ENCODE measurements at places on chromosomes 12 and 14.

GRCh38 chr12:52585066-52585465 lies 11.4 kb upstream of the KRT74 start:
- no peak overlapping the region for H3K4me3 ChIP-seq
- no peaks in the 10 kb centered on the region for H3K36me3 ChIP-seq
- H3K4me1 ChIP-seq: peaks cover 33% of the 10 kb centered on the region
- H3K27ac ChIP-seq: no peak overlapping the region

GRCh38 chr12:16881986-16882570 lies 276.1 kb upstream of the LMO3 start:
- no peaks in the 10 kb centered on the region for H3K27me3 ChIP-seq
- H3K4me3 ChIP-seq: no peak overlapping the region
- DNase-seq: no peak
- H3K36me3 ChIP-seq: no peaks in the 10 kb centered on the region

DNA sequence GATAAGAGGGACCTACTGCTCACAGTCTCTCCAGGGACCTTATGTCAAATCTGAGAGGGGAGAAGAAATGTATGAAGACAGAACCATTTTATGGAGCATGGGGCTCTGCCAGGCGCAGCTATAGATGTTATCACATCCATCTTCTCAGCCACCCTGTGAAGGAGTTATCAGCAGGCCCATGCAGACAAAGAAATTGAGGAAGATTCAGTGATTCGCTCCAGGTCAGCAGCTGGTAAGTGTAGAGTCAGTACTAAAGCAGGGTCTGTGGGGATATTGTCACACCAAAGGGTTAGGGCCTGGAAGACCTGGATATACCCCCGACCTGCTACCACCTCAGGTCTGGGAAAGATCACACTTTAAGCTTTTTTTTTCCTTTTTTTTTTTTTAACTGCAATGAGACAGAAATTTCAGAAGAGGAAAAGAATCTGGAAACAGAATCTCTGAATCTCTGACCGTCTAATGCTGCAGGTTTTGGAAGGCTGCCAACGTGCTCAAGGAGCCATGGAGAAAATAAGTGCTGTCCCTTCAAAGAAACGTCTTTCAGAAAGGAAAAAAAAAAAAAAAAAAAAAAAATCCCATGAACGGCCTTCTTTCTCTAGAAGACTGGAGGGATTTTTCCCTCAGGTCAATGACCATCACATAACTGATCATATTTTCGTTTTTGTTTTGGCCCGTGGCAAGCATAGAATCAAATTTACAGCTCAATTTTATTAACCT lies 73.3 kb upstream of the PLEKHG7 start:
- H3K4me3 ChIP-seq: no peak overlapping the region
- H3K36me3 ChIP-seq: no peaks in the 10 kb centered on the region
- no peak for DNase-seq
- no peak overlapping the region for H3K27ac ChIP-seq
- H3K27me3 ChIP-seq: no peaks in the 10 kb centered on the region

DNA sequence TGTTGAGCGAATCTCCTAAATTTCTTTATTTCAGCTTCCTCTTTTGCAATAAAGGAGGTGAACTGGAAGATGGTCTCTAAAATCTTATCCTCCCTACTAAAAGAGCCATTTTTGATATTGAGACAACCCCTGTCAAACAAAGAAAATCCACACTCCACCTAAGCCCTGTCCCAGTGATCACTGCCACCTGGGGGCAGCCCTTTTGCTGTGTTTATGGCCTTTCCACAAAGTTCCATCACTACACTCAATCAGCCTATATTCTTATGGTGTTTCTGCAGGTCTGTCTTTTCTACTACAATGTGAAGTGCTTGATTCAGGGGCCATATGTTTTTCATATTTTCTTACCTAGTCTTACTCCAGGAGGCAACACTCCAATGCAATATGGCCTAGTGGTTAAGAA lies 163.7 kb downstream of the BMP4 start:
- no peaks in the 10 kb centered on the region for H3K36me3 ChIP-seq
- H3K4me1 ChIP-seq: no peaks in the 10 kb centered on the region
- no peak overlapping the region for H3K4me3 ChIP-seq
- H3K27me3 ChIP-seq: peaks cover 4% of the 10 kb centered on the region
- DNase-seq: no peak
- no peak overlapping the region for H3K27ac ChIP-seq

- no peak overlapping the region for H3K4me3 ChIP-seq
- H3K27ac ChIP-seq: no peak overlapping the region
- H3K36me3 ChIP-seq: no peaks in the 10 kb centered on the region
- no peaks in the 10 kb centered on the region for H3K27me3 ChIP-seq
- no peaks in the 10 kb centered on the region for H3K4me1 ChIP-seq
Observed at GRCh38 chr12:125332900-125333299, 267.7 kb downstream of the AACS start.

DNA sequence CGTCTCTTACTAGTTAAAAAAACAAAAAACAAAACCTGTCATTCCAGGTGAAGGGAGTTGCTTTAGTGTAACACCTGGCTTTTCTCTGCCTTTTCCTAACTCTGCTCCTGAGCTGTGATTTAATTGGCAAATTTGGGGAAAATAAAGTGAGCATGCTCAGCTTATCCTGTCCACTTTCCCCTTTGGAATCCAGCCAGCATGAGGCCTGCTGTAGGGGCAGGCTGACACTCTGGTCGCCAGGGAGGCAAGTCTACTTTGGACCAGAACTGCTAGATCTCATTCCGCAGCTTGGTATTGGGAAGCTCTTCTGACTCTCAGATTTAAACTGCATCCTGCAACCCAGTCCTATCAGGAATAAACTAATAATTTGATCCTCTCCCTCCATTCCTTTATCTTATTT lies 30.1 kb downstream of the CDKN1B start:
- no peaks in the 10 kb centered on the region for H3K36me3 ChIP-seq
- H3K27ac ChIP-seq: no peak overlapping the region
- DNase-seq: no peak
- H3K4me3 ChIP-seq: no peak overlapping the region
- no peaks in the 10 kb centered on the region for H3K27me3 ChIP-seq

- H3K27ac ChIP-seq: no peak overlapping the region
- no peaks in the 10 kb centered on the region for H3K27me3 ChIP-seq
- H3K36me3 ChIP-seq: no peaks in the 10 kb centered on the region
- no peak overlapping the region for H3K4me3 ChIP-seq
- no peaks in the 10 kb centered on the region for H3K4me1 ChIP-seq
Observed at GRCh38 chr12:109185441-109185840, 69.1 kb downstream of the ACACB start.

DNA sequence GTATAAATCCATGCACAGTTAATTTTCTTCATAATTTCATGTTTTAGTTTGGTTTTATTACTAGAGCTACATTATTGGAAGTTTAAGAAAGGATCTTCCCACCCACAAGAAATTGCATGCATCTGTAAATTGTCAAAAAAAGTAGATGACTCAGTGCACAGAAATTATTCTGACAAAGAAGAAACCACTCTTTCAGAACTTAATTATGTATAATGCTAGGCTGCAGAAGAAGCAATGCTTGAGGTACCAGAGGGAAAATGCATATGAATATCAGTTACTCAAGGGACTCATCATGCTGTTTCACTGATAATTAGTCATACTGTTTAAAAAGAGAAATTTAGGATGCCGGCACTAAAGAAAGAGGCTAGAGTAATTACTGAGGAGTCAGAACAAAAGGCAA lies 147.0 kb downstream of the SLC16A7 start:
- no peak for DNase-seq
- H3K36me3 ChIP-seq: no peaks in the 10 kb centered on the region
- H3K27me3 ChIP-seq: no peaks in the 10 kb centered on the region

DNA sequence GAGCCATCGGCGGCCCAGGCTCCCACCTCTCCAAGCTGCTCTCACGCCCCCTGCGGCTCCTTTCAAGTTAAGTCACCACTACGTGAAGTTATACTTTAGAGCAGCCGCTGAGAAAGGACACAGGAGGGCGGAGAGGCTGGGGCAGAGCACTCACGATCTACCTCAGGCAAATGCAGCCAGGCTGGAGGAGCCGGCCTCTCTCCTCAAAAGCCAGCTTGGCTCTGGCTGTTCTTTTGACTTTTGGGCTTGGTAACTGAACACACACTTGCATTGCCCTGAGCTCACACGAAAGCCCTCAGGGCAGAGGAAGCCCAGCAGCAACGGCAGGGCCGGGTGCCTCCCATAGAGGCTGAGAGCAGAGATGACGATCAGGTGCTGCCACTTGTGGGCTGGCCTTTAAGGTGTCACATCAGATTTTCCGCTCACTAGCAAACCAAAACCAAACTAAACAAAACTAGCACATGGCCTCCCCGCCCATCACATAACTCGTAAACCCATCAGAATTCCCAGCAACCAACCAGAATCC lies 75.2 kb downstream of the PITPNM2 start:
- H3K27ac ChIP-seq: no peak overlapping the region
- no peak overlapping the region for H3K4me3 ChIP-seq
- peaks cover 30% of the 10 kb centered on the region for H3K4me1 ChIP-seq
- no peaks in the 10 kb centered on the region for H3K36me3 ChIP-seq
- no peak for DNase-seq

- DNase-seq: no peak
- H3K27me3 ChIP-seq: no peaks in the 10 kb centered on the region
- no peak overlapping the region for H3K27ac ChIP-seq
- peaks cover 17% of the 10 kb centered on the region for H3K4me1 ChIP-seq
- H3K36me3 ChIP-seq: peaks cover 12% of the 10 kb centered on the region
- no peak overlapping the region for H3K4me3 ChIP-seq
Observed at GRCh38 chr14:21087294-21088091, 11.0 kb downstream of the ZNF219 start.

GRCh38 chr12:2679068-2679815 lies 115.5 kb upstream of the FKBP4 start:
- DNase-seq: no peak
- H3K27ac ChIP-seq: no peak overlapping the region
- no peaks in the 10 kb centered on the region for H3K4me1 ChIP-seq
- H3K36me3 ChIP-seq: no peaks in the 10 kb centered on the region
- no peaks in the 10 kb centered on the region for H3K27me3 ChIP-seq
- H3K4me3 ChIP-seq: no peak overlapping the region

DNA sequence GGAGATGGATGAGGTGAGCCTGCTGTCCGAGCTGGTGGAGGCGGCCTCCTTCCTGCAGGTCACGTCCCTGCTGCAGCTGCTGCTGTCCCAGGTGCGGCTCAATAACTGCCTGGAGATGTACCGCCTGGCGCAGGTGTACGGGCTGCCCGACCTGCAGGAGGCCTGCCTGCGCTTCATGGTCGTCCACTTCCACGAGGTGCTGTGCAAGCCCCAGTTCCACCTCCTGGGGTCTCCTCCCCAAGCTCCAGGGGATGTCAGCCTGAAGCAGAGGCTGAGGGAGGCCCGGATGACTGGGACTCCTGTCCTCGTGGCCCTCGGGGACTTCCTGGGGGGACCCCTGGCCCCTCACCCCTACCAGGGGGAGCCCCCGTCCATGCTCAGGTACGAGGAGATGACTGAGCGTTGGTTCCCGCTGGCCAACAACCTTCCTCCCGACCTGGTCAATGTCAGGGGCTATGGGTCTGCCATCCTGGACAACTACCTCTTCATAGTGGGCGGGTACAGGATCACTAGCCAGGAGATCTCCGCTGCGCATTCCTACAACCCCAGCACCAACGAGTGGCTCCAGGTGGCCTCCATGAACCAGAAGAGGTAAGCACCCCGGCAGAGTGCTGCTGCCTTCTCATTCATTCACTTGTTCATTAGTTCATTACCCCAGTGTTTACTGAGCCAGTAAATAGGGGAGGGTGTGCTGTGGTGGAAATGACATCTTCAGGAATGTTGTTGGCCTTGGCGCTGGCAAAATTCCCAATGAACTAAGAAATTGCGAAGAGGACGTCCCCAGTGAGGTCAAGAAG lies 774 bp upstream of the MANSC4 start:
- peaks cover 35% of the 10 kb centered on the region for H3K4me1 ChIP-seq
- peak overlapping the region; percentile 73 for H3K27ac ChIP-seq
- peaks cover 12% of the 10 kb centered on the region for H3K36me3 ChIP-seq
- H3K4me3 ChIP-seq: peak overlapping the region; percentile 78
- no peaks in the 10 kb centered on the region for H3K27me3 ChIP-seq

DNA sequence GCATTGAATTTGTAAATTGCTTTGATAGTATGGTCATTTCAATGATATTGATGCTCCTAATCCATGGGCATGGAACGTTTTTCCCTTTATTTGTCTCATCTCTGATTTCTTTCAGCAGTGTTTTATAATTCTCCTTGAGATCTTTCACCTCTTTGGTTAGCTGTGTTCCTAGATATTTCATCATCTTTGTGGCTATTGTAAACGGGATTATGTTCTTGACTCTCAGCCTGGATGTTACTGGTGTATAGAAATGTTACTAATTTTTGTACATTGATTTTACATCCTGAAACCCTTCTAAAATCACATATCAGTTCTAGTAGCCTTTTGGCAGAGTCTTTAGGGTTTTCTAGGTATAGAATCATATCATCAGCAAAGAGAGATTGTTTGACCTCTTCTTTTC lies 52.6 kb downstream of the SYNE2 start:
- no peaks in the 10 kb centered on the region for H3K36me3 ChIP-seq
- no peaks in the 10 kb centered on the region for H3K4me1 ChIP-seq
- H3K4me3 ChIP-seq: no peak overlapping the region
- H3K27ac ChIP-seq: no peak overlapping the region
- H3K27me3 ChIP-seq: no peaks in the 10 kb centered on the region

GRCh38 chr12:64946132-64946829 lies 121.8 kb downstream of the TBC1D30 start:
- no peak for DNase-seq
- H3K36me3 ChIP-seq: no peaks in the 10 kb centered on the region
- H3K27me3 ChIP-seq: peaks cover 11% of the 10 kb centered on the region
- H3K4me3 ChIP-seq: no peak overlapping the region
- no peaks in the 10 kb centered on the region for H3K4me1 ChIP-seq

GRCh38 chr14:42572032-42572431 lies 965.4 kb downstream of the LRFN5 start:
- H3K4me3 ChIP-seq: no peak overlapping the region
- no peak for DNase-seq
- no peaks in the 10 kb centered on the region for H3K27me3 ChIP-seq
- H3K4me1 ChIP-seq: no peaks in the 10 kb centered on the region
- H3K27ac ChIP-seq: no peak overlapping the region

DNA sequence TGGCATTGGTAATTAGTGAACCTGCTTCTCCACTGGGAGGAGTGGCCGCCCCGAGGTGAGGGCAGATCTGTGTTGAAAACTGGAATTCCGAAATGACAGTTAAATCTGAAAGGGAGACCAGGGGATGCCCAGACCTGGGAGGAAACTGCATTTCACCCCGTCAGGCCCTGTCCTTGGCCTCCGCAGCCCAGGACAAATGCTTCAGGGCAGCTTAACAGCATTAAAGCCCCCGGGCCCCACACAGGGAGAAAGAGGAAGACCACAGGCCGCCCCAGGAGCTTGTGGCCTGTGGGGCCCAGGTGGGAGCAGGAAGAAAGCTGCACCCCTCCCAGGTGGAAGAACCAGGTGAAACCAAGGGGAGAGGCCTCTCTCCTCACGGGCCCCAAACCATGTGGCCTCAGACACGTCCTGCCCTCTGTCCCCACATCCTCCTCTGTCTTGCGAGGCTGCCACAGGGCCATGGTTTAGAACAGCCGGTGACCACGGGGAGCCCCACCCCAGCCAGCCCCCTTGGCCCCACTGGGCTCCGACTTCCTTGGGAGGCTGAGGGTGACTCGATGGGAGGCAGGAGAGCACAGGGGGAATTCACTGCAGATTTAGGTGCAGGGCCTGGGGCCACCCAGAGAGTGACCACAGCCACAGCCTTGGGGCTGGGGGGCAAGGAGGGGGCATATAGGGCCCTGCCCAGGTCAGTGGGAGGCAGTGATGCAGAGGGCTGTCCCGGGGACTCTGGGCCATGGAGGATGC lies 265.4 kb downstream of the ADGRD1 start:
- DNase-seq: no peak
- no peaks in the 10 kb centered on the region for H3K27me3 ChIP-seq
- no peak overlapping the region for H3K4me3 ChIP-seq
- no peaks in the 10 kb centered on the region for H3K4me1 ChIP-seq
